ENCODE measurements at places on chromosomes 2 and 18.
A peak's percentile ranks its signal among the peaks of the same experiment; 100 is the strongest.

GRCh38 chr2:12507295-12507694 is 209.4 kb upstream of the TRIB2 start:
- DNase-seq = no peak

DNA sequence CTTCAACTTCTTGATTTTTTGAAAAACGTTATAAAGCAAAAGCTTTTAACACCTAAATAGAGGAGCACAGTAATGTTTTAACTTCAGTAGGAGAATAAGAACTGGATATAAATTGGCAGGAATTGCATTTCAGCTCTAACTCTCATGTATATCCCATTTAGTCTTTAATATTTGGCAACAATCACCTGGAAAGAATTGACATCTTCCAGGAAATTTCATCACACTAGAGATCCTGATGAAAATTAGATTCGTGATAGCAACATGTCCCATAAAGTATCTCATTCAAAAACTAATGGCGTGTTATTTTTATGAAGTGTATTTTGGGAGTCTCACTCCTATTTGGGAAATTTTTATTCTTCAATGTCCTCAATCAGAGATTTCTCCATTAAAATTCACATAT is 131.1 kb upstream of the DNAJC10 start:
- no peak for DNase-seq

GRCh38 chr2:137387044-137387443 is 577.2 kb upstream of the HNMT start:
- no peak for DNase-seq

DNA sequence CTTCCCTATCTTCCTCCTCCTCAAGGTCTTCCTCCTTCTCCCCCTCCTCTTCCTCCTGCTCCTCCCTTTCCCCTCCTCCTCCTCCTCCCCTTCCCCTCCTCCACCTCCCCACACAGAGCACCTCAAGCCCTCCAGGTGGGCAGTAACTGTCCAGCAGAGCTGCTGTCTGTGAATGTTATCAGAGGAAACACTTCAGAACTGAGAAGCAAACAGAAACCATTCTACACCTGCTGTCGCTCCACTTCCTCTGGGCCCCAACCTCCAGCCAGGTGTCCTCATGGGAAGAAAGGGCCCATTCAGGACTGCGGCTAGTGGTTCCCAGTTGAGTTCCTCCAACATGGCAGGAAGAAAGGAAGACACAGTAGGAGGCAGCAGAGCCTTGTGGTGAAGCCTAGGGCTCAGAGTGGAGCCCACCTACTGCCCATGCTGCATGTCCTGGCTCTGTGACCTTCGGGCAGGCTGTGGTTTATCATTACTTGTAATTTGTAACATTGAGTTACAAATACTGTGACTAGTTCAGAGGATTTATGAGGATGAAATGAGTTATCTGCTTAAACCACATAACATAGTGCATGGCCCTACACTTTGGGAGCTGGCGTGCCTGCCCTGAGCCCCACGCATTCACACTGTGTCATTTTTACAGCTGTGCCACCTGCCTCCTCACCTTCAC is 165.9 kb upstream of the ID2 start:
- no peak for DNase-seq

DNA sequence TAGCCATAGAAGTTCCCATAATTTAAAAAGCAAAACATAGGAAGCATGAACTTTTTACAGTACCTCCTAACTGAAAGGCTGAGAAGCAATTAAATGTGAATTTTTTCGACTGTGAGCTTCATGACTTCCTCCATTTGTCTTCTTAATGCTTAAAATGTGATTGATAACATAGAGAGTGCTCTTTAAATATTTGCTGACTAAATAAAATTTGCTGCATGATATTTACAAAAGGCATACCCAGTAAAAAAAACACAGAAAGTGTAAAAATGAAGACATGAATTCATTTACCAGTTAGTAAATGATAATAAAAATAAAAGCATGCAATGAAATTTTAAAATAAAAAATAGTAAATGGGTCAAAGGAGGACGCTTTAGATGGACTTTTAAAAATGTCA is 21.9 kb downstream of the STAT4 start:
- DNase-seq = no peak

DNA sequence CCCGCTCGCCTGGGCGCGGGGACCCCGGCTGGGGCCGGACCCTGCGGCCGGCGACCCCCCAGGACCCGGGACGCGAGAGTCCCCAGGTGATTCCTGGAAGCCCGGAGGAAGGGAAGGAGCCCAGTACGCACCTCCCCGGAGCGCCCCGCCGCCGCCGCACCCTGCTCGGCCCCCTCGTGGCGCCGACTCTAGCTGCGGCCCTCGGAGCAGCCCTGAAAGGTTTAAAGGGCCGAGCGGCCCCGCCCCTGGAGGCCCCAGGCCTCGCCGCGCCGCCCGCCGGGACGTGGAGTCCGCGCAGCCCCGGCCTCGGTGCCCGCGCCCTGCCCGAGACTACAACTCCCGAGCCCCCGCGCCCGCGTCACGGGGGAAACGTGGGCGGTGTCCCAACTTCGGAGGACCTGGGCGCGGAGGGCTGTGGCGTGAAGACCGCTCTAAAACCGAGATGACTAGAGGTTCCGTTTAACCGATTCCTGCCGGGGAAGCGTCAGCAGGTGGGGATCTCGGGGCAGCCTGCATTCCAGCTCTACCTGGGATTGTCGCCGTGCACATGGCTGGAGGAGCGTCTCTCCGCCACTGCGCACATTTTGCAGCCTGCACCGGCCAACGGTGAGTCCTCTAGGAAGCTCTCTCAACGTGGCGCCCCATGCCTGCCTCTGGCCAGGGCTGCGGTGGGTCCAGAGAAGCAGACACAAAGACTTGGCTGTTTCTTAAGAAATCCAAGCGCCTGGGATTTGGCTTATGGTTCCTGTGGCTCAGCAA is at the start of gene TMEM150A:
TSS of gene TMEM150A (minus strand) at position 223 of the 759 bp plus-strand sequence. CDS start 750 bp downstream, outside the sequence.
- DNase-seq = peak; percentile 70

- DNase-seq = no peak
Measured at GRCh38 chr2:24179683-24180082, 4.8 kb downstream of the FAM228A start.

DNA sequence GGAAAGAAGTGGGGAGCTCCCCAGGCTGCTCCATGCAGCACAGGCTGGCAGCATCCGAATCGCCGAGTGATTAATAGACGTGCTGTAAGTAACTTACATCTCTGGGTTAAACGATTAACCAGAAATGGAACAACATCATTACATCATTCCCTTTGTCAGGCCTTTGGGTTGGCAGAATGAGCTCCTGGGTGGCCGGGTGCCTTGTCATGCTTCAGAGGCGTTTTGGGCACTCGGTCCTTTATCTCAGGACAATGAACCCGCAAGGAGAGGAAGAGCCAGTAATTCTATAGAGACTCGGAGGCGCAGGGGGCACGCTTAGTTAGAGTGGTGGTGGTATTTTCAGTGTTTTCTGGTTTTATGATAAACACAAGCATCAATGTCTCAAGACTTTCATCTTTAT is 146.9 kb upstream of the TPO start:
- DNase-seq = no peak

DNA sequence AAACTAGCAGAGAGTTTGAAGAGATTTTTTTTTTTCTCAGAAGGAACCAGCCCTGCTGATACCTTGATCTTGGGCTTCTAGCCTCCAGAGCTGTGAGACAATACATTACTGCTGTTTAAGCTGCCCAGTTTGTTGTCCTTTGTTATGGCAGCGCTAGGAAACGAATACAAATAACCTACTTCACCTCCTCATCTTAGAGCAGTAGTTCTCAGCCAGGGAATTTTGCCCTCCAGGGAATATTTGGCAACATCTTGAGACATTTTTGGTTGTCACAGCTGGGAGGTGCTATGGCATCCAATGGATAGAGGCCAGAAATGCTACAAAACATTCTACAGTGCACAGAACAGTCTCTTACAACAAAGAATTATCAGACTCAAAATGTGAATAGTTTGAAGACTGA is 43.9 kb upstream of the BCL11A start:
- no peak for DNase-seq

DNA sequence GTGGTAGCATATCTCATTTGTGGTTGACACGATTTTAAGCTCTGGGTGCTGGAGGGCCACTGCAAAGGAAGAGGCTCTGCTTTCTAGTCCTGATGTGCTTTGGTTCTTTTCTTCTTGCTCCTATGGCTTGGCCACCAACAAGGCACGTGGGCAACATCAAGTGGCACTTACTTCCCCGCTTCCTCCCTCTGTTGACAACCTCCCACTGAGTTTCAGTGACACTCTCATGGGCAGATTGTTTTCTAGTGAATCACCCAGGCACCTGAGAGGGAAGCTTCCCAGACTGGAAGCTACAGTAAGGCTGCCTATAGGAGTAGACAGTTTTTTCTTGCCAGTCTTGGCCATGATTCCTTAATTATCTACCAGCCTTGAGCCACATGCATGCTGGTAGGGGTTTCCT is 89.0 kb downstream of the NBAS start:
- no peak for DNase-seq

DNA sequence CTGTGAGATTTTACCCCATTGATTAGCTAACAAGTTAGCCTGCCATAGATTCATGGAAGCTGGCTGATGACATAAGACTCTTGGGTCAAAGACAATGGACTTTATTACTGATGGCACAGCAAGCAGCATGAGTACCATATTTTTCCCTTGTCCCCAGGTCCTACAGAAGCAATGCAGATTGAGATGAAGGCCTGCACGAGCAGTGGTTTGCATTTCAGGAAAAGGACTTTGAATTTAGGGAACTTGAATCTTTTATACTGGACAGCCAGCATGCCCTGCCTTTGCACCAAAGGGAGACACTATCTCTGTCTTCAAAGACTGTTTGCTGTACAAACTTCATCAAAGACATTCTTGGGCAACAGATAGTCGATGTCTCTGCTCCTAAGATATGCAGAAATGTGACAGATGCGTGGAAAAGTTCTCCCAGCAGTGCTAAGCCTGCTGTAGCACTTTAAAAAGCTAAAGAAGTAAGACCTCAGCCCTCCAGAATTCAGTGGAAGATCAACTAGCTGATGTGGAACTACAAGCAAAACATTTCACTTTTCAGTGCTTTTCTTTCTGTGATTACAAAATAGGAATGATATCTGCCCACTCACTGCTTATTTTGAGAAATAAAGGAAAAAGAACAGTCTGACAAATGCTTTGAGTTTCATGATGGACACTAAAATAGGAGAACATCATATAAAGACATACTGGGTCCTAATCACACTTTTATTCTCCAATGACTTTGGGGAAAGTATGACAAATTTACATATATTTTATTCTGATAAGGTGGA is 44.4 kb upstream of the TANK start:
- DNase-seq = no peak

GRCh38 chr2:85799215-85799956 is 45.6 kb downstream of the ATOH8 start:
- peak; percentile 7 for DNase-seq

DNA sequence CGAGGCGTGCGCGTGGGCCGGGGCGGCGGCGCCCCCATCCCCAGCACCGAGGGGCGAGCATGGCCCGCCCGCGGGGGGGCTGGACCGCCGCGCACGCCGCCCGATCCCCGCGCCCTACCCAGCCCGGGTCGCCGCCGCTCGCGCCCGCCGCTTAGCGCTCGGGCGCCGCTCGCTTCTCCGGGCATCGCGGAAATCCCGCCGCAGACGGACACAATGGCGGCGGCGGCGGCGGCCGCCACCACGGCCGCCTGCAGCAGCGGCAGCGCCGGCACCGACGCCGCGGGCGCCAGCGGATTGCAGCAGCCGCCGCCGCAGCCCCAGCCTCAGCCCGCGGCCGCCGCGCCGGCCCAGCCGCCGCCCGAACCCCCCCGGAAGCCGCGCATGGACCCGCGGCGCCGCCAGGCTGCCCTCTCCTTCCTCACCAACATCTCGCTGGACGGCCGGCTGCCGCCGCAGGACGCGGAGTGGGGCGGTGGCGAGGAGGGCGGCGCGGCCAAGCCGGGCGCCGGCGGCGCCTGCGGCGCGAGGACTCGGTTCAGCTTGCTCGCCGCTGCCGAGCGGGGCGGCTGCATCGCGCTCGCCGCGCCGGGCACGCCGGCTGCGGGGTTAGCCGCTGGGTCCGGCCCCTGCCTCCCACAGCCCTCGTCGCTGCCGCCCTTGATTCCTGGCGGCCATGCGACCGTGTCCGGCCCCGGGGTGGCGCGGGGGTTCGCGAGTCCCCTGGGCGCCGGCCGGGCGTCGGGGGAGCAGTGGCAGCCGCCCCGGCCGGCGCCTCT is 453 bp downstream of the CABLES1 start:
- DNase-seq = no peak

DNA sequence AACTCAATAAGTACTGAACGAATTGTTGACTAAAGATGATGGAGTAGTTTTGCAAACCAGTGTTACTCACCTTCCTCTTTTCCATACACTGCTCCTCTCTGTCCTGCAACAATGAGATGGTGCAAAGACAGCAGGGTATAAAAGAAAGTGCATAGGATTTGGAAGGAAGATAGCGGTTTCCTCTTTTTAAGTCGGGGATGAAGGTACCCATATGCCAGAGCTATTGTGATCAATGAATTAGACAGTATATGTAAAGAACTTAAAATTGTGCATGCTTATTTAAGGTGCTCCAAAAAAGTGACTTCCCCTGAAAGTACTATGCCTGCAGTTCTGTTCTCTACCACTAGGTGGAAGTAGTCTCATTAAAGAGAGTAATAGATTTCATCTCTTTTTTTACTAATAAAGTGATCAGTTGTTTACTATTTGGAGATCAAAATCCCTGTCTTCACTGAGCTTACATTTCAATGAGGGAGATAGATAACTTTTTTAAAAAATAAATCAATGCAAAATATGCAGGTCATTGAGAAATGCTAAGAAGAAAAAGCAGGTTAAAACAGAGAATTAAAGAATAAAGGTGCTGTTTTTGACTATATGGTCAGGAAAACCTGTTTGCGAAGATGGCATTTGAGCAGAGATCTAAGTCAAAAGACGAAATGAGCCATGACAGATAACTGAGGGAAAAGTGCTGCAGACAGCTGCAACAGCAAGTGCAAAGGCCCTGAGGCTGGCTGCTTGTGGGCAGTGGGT is 339.7 kb upstream of the SLC14A2 start:
- no peak for DNase-seq

GRCh38 chr2:197606180-197606579 is 69.2 kb downstream of the RFTN2 start:
- DNase-seq = no peak

GRCh38 chr2:235000426-235001236 is 48.8 kb downstream of the SH3BP4 start:
- no peak for DNase-seq

DNA sequence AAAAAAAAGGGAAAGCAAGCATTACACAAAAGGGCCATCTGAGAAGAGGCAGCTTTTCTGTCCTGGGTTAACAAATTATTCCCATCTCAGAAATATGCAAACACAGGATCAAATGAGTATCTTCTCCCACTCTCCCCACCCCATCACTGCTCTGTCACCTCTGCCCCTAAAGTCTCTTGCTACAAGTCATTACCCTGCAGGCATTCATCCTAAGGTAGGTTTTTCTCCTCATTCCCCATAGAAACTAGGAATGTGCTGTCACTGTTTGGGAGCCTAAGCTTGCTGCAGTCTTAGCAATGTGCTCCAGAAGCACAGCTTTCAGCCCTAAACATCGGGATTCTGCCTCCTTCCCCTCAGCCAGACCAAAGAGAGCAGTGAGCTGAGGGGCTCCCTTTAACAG is 3.6 kb downstream of the LRRTM1 start:
- DNase-seq = no peak

- no peak for DNase-seq
Measured at GRCh38 chr2:151186011-151186410, 75.7 kb downstream of the RBM43 start.

Data from SW 1271 (cell line).